ENCODE measurements at places on chromosomes 4 and X. TPM values are rescaled to one million over a fixed set of nuclear protein-coding genes. Genes with fewer than 3 reads are reported as not detected.

GRCh38 chrX:1649621-1650020 is 34.8 kb downstream of the ASMT start:
- DNase-seq = peak; percentile 85

DNA sequence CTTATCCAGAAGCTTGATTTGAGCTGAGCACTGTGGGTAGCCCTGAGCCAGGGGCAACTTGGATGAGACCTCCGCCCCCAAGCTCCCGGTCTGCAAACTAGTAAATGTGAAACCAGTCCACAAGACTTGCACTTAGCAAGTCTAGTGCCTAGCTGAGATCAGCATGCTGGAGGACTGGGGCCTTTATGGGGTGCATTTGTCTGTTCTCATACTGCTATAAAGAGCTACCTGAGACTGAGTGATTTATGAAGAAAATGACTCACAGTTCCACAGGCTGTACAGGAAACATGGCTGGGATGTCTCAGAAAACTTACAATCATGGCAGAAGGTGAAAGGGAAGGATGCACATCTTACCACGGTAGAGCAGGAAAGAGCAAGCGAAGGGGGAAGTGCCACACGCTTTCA is 42.1 kb upstream of the HOPX start:
- DNase-seq = no peak

The TEX11 gene
- polyA plus RNA-seq = 0.17 TPM

GRCh38 chrX:104854790-104855340 is 288.9 kb downstream of the IL1RAPL2 start:
- no peak for DNase-seq

DNA sequence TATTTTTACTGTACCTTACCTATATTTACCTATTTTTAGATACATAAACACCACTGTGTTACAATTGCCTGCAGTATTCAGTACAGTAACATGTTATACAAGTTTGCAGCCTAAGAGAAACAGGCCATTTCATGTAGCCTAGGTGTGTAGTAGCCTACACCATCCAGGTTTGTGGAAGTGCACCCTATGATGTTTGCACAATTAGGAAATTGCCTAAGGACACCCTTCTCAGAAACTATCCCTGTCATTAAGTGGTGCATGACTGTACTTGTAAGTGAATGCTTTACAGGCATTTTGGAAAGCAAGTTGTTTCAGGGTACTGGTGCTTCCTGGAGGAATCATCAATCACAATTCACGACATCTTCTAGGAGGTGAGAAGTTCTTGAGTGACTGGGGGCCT is 991.8 kb upstream of the SLIT2 start:
- DNase-seq = no peak

GRCh38 chr4:174023641-174024040 is 259.8 kb downstream of the FBXO8 start:
- DNase-seq = no peak

The MAGEB16 gene
- not detected for polyA plus RNA-seq

DNA sequence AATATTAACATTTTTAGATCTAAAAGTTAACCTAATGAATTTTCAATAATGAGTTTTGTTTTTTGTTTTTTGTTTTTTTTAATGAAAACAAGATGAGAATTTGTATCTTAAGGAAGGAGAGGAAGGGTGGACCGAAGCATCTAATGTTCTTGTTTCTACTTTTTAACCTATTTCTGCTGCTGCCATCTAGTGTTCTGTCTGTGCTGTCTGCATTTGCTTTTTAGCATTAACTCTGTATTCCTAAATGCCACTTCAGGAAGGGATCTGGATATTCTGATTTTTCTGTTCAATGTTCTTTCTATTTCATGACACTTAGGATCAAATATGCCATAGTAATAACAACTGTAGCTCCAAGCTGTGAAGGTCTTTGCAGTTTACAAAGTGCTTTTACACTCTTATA is 161.7 kb downstream of the BRWD3 start:
- no peak for DNase-seq

GRCh38 chrX:725971-726370 is 95.4 kb downstream of the SHOX start:
- no peak for DNase-seq

- DNase-seq = no peak
Observed at GRCh38 chr4:67779631-67780030, 25.4 kb upstream of the GNRHR start.

DNA sequence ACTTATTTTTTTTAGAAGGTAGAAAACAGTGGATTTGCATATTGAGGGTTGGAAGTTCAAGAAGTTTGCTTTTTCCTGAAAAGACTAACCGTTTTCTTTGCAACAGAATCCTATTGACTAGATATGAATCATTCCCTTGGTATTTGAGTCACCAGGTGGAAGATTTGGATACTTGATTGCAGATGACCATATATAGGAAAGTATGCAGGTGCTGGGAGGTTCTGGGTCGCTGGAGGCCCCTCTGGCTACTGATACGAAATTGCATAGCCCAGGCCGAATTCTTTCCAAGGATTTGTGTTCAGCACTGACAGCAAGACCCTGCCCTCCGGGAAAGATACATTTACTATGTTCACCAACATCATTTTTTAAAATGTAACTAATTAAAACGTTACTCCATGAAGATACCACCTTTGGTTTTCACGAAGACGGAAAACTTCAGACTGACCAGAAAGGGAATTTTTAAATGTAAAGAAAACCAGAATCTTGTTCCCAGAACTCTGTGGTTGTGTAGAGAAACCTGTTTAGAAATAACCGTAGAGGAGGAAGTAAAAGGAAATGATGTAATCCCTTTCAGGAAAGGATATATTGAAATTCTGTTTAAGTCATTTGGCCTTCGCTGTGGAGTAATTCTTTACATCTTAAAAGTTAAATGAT is 946 bp downstream of the ANXA3 start:
- DNase-seq = no peak

GRCh38 chr4:126552321-126552720 is 1080.4 kb upstream of the INTU start:
- DNase-seq = no peak

GRCh38 chr4:76896614-76897535 is 1.1 kb downstream of the SOWAHB start:
- peak; percentile 38 for DNase-seq

DNA sequence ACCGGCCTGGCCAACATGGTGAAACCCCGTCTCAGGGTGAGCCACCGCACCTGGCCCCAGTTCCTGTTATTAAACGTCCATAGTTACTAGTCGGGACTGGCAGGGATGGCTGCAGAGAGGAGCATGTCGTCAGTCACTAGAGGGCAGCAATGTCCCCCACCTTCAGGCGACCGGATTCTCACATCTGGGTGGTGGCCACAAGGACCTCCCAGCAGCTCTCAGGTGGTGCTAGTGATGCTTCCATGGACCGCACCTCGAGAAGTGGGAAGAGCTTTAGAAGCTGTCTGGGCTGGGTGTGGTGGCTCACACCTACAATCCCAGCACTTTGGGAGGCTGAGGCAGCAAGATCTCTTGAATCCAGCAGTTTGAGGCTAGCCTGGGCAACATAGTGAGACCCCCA is 13.3 kb upstream of the IL3RA start:
- DNase-seq = no peak

DNA sequence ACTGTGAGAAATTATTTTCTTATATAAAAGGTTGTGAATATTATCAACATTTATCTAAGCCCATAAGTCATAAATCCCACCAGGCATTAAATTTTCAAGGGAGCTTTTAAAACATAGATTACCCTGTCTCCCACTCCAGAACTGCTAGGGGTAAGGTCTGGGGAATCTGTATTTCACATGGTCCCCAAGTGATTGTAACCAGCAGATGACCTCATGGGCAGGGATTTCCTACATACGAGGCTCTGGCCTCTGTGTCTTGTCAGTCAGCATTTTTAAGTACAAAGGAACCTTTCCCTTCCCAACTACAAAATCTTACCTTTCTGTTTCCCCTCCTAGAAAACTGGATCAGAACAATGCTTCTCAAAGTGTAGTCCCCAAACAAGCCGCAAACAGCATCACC is 188.6 kb downstream of the TSPAN5 start:
- DNase-seq = no peak

DNA sequence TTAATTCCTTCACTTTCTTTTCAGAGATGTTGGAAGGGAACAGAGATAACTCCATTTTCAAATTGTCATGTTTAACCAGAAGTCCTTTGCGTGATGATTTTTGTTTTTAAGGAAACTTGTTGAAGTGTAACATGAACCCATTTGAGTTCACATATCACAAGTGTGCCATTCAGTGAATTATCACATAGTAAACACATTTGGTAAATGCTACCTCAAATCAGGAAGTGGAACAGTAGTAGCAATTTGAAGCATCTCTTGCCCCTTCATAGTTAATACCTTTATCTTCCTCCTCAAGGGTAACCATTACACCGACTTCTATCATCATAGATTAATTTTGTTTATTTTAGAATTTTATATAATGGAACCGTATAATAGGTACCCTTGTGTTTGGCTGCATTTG is 35.8 kb downstream of the KDM6A start:
- DNase-seq = no peak

DNA sequence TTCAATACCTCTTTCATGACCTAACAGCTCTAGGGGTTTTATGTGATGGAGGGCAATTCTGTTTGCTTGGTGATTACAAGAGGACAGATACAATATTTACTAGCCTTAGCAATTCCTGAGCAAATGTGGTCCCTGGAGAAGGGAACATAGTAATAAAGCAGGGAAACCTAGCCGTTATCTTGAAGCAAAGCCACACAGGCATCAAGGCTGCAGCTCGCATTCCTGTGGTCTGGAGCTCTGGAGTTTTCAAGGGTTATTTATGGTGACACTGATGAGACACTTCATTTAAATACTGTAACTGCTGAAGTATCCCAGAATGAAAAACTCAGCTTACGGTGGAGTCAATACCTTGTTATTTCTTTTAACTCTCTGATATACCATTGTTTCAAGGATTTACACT is 66.8 kb downstream of the AFF2 start:
- DNase-seq = peak; percentile 11

GRCh38 chr4:136985683-136986082 is 546.6 kb downstream of the PCDH18 start:
- DNase-seq = no peak

The TMSB15B gene
- polyA plus RNA-seq = 31.0 TPM

- DNase-seq = no peak
Observed at GRCh38 chrX:131521824-131522223, 22.1 kb upstream of the OR13H1 start.

The SPON2 gene
- polyA plus RNA-seq = 10.8 TPM

- no peak for DNase-seq
Observed at GRCh38 chr4:5760936-5761480, 50.0 kb downstream of the EVC start.

- no peak for DNase-seq
Observed at GRCh38 chr4:86890790-86891189, 1.4 kb downstream of the C4orf36 start.

GRCh38 chrX:71629467-71629866 is 11.2 kb upstream of the CXCR3 start:
- no peak for DNase-seq

The MAGEC1 gene
- not detected for polyA plus RNA-seq

The PAGE4 gene
- polyA plus RNA-seq = 0.30 TPM

Measured in left kidney (tissue), 8 donors.